Chondrocyte (in vitro differentiated cells): ENCODE measurements at places on chromosomes 16 and 17.
A peak's percentile ranks its signal among the peaks of the same experiment; 100 is the strongest.

GRCh38 chr17:48131216-48131824 lies 23.8 kb downstream of the SNX11 start:
- DNase-seq = no peak

DNA sequence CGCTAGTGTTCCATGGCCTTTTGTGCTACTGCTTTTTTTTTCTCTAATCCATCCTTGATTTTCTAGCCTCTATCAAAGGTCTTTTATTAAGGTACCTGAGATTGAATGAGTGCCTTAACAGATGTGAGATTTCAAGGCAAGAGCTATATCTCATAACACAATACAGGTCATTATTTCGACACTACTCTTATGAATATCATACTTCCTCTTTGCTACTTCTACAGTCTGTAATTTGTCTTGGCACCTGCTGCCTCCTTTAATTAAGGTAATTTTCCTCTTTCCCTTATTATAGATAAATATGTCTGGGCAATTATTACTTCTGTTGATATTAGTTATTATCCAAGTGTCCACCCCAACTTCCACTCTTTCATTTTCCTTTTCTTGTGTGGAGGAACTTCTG lies 5.3 kb downstream of the KRT28 start:
- DNase-seq = no peak

DNA sequence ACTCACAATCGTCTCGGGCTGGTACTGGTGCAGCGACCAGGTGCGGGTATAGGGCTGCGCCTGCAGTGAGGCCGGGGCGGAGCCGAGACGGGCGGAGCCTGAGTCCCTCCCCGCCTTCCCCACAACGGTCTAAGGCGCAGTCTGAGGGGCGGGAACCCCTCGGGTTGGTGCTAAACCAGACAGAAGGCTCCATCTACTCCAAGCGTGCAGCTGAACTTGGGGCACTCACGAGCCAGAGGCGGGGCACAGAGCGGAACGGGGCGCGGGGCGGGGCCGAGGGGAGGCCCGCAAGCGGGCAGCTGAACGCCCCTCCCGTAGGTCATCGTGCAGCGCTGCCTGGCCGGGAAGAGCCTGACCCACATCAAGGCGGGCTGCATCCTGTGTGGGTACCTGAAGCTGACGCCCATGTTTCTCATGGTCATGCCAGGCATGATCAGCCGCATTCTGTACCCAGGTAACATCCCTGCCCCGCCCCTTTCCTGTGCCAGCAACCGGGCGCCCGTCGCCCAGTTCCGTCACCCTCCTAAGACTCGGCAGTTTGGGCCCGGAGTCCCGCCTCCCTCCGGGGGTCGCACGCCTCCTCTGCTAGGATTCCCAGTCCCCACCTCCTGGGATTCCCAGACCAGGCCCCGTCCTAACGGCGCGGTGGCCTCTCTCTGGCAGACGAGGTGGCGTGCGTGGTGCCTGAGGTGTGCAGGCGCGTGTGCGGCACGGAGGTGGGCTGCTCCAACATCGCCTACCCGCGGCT lies 5.0 kb downstream of the SLC5A2 start:
- no peak for DNase-seq

DNA sequence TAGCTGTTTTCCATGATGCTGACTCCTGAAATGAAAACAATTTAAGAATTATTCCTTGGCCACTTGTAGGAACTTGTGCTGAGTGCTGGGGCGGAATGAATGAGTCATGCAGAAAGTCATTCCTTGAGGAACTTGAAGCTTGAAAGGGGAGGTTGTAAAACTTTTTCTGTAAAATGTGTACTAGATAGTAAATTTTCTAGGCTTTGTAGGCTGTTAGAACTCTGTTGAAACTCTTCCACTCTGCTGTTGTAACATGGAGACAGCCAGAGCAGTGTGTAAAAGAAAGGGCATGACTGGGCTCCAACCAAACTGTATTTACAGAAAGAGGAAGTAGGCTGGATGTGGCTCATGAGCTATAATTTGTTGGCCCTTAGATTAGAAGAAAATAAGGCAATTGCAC lies 46.1 kb downstream of the ABCA8 start:
- no peak for DNase-seq

GRCh38 chr17:66952681-66953629 lies 11.6 kb upstream of the CACNG4 start:
- DNase-seq = no peak

DNA sequence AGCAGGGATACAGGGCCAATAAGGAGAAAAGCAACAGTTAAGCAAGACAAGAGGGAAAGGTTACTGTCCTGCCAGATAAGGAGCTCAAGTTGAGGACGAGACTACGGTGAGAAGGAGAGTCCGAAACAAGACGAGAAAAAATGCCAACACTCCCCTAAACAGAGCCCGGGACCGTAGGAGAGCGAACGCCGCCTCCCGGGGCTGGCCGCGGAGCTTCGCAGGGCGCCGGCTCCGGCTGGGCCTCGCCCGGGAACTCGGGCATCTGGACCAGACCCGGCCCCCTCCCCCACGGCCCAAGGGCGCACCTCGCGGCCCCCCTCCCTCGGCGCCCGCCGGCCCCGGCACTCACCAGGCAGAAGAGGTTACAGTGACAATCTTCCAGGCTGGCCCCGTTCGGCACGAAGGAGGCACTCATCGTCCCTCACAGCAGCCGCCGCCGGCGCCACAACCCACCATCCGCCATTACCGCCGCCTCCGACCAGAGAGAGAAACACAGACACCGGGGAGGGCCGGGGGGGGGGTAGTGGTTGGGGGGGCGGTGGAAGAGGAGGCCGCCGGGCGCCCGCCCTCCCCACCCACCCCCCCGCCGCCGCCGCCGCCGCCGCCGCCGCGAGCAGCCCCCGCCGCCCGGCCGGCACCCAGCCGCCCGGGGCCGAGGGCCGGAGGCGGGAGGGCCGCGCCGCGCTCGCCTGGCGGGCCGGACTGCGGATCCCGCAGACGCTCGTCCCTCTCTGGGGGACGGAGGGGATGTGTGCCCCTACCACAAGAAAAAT lies at the start of gene MED13:
Gene MED13, minus strand, starts transcription at position 488 of the 773 bp plus-strand sequence. Its CDS starts 73 bp downstream, at position 415.
- DNase-seq = peak; percentile 87

- DNase-seq = no peak
Observed at GRCh38 chr16:79265701-79266100, 334.8 kb downstream of the MAF start.

DNA sequence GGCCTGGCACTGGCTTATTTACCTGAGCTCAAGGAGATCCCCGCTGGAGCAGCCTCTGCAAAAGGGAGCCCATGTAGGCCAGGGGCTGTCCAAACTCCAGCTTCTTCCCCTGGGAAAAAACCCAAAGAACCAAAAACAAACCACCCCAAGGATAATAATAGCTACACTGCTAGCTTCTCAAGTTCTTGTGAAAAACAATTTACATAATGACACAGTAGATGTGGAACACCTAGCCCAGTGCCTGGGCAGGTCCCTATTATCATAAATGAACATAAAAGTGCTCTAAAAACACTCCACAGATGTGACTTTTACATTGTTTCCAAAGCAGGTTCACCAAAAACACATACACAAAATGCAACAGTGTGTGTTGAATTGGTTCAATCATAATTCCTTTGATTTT lies 27.3 kb downstream of the CENPV start:
- no peak for DNase-seq

DNA sequence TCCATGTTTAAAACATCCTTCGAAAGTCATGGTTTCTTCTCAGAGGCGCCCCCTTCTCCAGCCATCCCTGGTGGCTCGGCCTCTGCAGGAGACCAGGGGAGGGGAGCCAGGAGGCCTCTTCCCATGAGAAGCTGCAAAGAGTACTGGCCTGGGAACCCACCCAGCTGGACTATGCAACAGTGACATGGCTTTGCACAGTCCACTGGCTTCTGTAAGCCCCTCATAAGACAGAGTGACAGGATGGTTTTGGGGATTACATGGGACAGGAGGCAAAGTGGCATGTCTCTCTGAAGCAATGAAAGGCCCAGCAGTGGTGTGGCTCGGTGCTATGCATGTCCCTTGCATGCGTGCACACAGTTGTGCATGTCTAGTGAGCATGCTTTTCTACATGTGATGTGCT lies 99.5 kb downstream of the C16orf78 start:
- DNase-seq = peak; percentile 44

DNA sequence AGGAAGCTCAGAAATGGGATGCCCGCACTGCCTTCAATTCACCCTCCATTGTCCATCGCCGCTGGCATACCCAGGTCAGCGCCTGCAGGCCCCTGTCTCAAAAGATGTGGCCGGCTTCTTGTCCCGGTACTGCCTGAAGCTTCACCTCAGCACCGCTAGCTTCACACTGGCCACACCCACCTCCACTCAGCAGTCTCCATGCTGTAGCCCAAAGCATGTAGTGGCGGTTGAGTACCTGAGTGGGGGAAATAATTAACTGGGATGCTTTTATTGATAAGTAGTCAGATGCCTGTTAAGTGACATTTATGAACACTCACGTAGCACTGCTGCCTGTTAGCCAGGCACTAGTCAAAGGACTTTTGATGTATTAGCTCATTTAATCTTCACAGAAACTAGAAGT lies 143.2 kb downstream of the RPTOR start:
- no peak for DNase-seq

- no peak for DNase-seq
Observed at GRCh38 chr17:10758062-10758461, 28.2 kb upstream of the TMEM220 start.

DNA sequence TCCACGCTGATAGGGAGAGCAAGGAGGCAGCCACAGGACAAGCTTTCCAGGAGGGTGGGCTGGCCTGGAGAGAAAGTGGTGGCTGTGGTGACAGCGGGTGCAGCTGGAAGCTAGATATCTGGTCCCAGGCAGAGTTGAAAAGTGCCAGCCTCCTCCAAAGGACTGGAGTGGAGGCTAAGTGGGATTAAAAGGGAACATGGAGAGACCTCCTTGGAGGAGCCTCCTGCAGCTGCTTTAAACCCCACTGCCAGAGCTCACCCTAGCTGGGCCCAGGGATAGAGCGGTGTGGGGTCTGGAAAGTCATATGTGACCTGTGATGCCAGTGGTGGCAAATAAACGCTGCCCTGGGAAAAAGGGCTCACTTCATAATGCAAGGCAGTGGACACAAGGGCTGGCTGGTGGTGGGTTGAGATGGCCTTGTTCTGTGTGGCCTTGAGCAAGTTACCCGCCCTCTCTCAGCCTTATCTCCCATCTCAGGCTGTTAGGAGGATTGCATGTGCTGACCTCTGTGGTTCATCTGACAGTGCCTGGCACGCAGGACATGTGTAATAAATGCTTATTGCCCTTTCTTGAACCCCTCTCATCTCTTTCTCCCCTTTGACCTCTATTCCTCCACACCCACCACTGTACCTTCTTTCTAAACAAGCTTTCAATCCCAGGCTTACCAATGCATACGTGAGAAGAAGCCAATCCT lies 61.0 kb upstream of the LGALS9 start:
- no peak for DNase-seq

GRCh38 chr16:71414038-71414437 lies 27.8 kb downstream of the TLE7 start:
- DNase-seq = no peak

DNA sequence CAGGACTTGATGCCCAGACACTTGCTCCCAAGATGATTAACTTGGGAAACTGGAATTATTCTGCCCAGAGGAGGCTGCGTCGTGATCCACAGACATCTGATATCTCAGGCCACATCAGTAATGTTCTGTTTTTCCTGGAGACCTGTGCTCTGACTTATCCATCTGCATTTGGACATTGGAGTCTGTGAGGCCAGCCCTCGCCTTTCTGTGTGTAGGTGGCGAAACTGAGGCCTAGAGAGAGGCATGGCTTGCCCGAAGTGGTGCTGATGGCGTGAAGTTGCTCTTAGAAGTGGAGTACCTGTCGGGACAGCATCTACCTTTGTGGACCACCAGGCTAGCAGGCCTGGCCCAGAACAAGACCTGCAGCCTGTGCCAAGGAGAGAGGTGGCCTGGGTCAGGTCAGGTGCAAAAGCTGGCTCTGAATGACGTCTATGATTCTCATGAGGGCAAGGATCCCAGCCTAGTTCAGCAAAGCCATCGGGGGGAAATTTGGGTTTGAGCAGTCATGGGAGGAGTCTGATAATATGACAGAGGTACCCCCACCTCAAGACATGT lies 186.8 kb upstream of the ZNF469 start:
- no peak for DNase-seq

- no peak for DNase-seq
Observed at GRCh38 chr17:19262650-19263631, 25.8 kb downstream of the EPN2 start.

- no peak for DNase-seq
Observed at GRCh38 chr16:17212606-17213005, 258.2 kb downstream of the XYLT1 start.

- no peak for DNase-seq
Observed at GRCh38 chr16:70702624-70703023, 16.8 kb upstream of the MTSS2 start.

- DNase-seq = no peak
Observed at GRCh38 chr16:87432330-87432915, 40.3 kb downstream of the MAP1LC3B start.

GRCh38 chr17:2239882-2240430 lies 63.6 kb downstream of the SMG6 start:
- DNase-seq = no peak

DNA sequence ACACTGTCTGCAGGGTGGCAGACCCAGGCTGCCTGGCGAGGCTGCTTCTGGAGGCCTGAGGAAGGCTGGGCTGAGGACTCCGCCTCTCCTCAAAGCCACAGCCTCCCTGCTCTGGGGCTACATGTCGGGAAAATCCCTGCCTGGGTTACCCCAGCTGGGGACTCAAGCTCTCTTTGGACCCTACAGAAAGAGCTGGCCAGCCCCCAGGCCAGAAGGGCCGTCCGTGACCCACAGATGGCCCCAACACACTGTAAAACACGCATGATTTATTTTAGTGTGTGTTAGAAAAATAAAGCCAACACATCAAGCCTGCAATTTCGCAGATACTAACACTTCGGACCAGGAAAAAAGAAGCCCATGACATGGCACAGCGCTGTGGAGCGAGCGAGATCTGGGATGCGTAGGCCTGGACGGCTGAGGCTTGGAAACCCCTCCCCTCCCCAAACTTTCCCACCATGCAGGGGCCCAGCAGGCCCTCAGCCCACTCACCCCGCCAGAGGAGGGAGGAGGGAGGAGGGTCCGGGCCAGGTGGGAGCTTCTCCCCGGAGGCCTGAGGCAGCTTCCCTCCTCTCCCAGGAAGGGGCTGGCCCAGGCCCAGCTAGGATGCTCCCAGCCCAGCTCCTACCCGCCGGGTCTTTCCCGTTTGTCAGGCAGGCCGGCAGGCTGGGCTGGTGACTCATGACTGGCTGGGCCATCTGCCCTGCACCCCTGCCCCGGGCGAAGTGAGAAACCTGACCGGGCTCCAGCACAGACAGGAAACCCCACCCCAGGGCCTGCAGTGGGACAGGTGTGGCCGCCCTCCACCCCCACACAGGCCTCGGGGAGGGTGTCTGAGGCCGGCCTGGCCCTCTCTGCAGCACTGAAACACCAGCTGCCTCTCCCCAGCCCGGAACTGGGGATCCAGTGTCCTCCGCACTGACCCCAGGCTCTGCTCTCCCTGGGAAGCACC lies 34.1 kb upstream of the SLC38A10 start:
- no peak for DNase-seq

DNA sequence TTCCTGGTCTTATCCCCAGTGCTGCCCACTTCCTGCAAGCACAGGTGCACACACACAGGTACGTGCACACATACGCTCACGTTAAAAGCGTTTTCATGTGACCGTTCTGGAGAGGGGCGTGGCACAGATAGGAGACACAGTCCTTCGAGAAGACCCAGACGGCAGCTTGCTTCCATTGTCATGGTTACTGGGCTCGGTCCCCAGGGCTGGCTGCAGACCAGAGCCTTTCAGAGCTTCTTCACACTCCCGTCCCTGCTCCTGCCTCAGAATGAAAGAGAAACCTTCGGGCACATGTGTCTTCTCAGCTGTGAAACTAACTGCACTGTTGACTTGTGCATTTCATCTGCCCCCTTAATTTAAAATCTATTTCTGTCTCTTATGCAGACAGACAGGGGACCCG lies 154.2 kb downstream of the PITPNC1 start:
- no peak for DNase-seq
